ENCODE measurements at places on chromosomes 6 and 20.

GRCh38 chr6:61134028-61134427, 1152.0 kb downstream of the KHDRBS2 start:
- DNase-seq, result no peak

DNA sequence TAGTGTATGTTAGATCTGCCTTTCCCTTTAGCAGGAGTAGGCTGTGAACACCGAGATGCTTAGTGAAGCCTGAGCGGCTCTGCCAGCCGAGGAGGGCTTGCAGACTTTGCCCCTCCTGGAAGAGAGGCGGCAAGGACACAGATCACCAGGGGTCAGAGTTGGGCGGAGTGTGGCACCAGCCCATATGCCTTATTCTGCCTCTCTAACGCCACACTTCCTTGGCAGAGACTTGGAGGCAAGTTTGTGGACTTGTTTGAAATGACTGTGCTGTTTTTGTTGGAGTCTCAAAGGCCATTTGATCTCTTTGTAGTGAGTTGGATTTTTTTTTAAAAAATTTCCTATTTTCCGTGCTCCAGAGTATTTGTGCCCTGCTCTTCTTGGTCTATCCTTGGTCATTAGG, 44.5 kb upstream of the CLDN20 start:
- DNase-seq, result no peak

- DNase-seq, result no peak
These were observed 750.5 kb downstream of the FRK start for GRCh38 chr6:115310156-115310555.

DNA sequence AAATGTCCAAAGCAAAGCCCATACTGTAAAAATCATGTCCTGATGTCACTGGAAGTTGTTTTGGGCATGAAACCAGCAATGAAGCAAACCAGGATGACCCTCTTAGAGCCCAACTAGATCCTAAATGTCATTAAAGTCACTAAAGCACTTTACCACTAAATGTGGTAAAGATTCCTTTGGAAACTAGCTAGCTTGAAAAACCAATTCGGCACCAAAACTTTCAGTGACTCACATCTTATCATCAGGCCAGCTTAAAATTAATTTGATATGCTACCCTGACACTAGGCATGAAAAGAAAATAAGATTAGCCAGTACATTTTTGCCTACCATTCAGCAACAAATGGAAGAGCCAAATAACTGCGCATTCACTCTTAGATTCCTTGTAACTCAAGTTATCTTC, 145.8 kb downstream of the PACRG start:
- no peak for DNase-seq

DNA sequence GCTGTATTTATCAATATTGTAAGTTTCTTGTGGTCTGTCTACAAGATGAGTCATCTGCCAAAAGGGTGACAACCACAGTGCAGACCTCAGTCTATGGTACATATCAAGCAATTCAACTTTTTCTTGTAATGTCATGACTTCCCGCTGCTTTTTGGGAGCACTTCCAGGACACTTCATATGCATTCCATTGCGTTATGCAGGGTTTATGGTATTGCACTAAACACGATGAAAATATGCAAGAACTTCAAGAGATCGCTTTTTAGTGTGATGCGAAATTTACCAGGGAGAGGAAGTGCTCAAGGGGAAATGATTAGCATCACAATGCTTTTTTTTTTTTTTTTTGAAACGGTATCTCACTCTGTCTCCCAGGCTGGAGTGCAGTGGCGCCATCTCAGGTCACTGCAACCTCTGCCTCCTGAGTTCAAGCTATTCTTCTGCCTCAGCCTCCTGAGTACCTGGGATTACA, 166.5 kb downstream of the TFAP2A start:
- DNase-seq, result no peak

- DNase-seq, result no peak
These were observed 6.5 kb downstream of the RNF144B start for GRCh38 chr6:18393698-18394097.

DNA sequence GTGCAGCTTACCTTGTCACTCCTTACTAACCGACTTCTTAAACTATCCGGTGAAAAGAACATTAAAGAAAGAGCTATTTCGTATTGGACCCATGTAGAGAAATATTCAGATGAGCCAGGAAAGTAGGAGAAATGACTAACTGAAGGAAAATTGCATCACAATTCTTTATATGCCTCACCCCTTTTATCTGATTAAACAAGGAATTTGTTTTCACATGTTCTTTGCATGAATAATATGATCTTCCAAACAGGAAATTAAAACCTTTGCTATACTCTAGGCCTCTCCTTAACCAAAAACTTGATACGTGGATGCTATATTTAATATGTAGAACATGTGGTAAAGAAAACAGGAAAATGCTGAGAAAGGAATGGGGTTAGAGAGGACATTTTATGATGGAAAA, 41.9 kb upstream of the LRRC1 start:
- no peak for DNase-seq

DNA sequence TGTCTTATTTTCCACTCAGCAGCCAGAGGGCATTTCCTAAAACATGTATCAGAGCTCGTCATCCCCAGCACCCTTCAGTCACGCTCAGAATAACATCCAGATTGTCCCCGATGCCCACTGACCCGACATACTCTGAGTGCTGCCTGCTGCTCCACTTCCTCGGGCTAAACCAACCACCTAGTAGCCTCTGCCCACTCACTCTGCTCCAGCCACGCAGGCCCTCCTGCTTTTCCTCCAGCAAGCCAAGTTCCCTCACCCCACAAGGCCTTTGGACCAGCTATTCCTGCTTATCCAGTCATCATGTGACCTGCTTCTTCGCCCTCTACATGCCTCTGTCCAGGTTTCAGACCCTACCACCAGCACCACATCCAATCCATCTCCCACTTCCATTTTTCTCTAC, 454.2 kb downstream of the CD83 start:
- DNase-seq, result no peak

- DNase-seq, result no peak
These were observed 373.6 kb downstream of the PLCB1 start for GRCh38 chr20:8505476-8506200.

- DNase-seq, result no peak
These were observed 229.7 kb upstream of the HTR1E start for GRCh38 chr6:86707545-86708120.

- no peak for DNase-seq
These were observed 46.7 kb downstream of the SLC24A3 start for GRCh38 chr20:19259141-19259591.

DNA sequence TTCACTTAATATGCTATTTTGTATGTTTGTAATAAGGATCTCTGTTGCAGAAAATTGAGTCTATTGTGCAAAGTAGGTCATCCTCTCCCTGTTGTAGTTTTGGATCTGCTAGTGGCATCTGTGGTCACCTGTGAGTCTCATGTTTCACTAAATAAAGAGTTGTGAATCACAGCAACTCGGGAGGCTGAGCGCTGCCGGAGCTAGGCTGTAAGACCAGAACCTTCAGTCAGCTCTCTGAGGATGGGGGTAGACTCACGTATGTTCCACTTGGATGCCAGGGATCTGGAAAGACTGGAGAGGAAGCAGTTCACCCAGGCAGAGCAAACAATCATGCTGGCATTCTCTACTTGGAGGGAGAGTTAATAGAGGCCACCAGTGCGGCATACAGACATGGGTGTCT, 187.3 kb upstream of the FOXA2 start:
- no peak for DNase-seq

DNA sequence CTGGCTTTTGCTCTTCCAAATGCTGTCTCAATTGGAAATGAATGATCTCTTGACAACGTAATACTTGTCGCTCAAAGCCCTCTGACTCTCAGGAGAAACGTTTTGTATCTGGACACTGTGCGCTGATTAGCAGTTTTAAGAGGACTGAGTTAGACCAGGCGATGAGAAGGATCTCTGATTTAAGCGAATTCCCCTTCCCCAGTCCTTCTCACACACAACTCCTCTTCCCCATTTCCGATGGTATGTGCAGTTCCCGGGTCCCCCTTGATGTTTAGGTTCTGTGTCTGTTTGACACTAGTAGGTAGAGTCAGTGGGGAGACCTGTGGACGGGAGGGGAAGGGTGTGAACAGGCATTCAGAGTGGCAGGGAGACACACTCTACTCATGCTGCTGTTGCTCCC, 2.5 kb downstream of the ZDHHC14 start:
- no peak for DNase-seq

GRCh38 chr6:15073344-15073789, 172.5 kb upstream of the JARID2 start:
- DNase-seq, result no peak

DNA sequence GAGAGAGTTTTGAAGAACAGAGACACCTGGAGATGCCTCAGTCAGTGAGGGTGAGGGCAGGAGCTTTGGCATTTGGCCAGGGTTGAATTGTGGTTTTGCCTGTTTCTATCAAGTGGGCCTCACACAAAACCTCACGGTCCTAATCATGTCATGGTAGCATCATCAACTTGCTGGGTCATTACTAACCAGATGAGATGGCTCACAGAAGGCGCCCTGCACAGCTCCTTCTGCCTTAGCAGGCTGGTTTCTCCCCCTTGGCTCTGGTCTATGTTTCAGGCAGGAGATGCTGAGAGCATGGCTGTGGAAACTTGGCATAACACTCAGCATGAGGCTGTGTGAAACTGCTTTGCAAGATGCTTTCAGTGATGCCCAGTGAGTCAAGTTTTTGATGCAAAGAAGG, 99.3 kb downstream of the LRRC1 start:
- no peak for DNase-seq

DNA sequence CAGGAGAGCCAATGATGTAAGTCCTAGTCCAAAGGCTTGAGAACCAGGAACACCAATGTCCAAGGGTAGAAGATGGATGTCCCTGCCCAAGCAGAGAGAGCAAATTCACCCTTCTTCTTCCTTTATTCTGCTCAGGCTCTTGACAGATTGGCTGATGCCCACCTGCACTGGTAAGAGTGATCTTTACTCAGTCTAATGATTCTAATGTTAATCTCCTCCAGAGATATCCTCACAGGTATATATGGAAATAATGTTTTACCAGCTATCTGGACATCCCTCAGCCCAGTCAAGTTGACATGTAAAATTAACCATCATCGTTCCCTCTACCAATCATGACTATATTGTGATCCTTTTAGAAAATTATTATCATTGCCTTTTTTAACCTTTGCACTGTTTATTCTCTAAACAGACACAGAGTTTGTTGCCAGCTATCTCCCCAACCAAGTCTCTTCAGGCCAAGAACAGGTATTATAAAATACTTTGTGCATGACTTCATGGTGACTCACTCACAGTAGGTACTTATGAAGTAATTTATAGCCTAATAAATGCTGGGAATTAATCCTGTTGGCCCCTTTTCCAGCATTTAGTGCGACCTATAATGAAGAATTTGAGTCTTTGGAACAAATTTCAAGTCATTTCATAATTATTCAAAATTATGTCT, 26.2 kb upstream of the TSHZ2 start:
- DNase-seq, result no peak

- no peak for DNase-seq
These were observed 19.2 kb downstream of the RRAGD start for GRCh38 chr6:89392823-89393222.

GRCh38 chr6:39170860-39171259, 55.9 kb upstream of the SAYSD1 start:
- no peak for DNase-seq

DNA sequence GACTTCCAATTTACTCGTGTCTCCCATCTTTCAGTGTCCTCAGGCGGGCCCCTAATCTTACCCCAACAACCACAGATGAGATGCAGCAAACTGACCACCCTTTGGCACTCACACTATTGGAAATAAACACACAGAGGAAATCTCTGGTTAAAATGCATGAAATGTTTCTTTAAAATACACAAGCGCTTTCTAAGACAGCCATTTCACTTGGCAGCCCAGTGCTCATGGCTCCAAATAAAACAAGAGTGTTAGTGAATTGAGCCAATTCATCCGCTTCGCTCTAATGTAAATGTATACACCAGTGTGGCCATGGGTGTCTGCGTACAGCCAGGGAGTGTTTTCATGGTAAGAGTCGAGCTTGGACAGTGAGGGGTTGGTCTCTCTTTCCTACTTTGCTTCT, 282.9 kb downstream of the CLIC5 start:
- DNase-seq, result no peak

GRCh38 chr6:28941684-28942448, 18.1 kb upstream of the TRIM27 start:
- no peak for DNase-seq

DNA sequence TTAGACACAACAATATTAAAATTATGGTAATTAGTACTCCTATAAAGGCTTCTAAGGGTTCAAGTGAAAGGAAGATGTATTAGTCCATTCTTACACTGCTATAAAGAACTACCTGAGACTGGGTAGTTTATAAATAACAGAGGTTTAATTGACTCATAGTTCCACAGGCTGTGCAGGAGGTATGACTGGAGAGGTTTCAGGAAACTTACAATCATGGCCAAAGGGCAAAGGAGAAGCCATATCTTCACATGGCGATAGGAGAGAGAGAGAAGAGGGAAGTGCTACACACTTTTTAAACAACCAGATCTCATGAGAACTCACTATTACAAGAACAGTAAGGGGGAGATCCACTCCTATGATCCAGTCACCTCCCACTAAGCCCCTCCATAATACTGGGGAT, 52.9 kb downstream of the TINAG start:
- DNase-seq, result no peak

DNA sequence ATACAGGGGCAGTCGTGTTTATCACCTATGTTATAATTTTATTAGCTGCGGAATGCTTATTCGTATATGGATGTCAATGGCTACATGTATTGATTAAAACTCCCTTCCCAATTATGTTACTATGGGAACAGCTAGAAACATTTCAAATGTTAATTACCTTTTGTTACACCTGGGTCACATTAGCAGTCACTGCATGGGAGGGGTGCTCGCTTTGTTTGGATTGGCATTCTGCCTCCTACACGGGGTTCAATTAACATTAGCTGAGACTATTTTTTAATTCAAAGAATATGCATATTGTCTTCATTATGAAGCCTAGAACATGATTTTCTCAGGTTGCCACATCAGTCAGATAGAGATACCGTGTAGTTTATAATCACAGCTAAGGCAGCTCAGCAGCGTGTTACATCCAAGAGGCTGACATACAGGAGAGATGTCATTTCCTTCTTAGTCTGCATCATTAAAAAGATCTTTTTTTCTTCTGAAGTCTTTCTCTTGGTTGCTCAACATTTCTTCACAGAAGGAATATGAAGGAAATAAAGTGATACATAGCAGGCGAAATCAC, 76.2 kb upstream of the RPS6KA2 start:
- no peak for DNase-seq

DNA sequence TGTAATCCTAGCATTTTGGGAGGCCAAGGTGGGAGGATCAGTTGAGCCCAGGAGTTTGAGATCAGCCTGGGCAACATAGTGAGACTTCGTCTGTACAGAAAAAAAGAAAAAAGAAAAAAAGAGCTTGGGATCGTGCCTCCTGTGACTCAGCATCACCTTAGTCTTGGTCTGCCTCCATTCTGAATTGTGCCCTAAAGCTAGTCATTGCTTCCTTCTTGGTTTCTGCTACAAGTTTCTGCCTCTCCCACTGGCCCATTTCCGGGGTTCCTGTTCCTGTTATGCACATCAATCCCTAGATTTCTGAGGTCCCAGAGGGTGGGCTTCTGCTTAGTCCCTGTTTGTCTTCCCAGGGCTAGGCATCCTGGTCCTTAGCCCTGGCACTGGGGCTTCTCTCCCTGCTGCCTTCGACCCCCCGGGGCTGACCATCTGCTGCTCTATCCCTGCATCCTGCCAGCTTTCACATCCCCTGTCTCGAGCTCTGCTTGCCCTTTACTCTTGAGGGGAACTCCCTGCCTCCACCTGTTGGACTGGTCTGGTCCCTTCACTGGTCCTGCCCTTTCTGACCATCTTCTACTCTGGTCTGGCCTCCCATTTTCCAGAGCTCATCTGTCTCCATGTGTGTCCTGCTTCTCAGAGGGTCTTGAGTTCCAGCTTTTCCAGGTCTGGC, 77.5 kb upstream of the ESR1 start:
- no peak for DNase-seq
